ENCODE measurements at places on chromosomes 12 and 14. TPM values are rescaled to one million over a fixed set of nuclear protein-coding genes. Genes with fewer than 3 reads are reported as not detected.

Gene RNASE7
- not detected for polyA plus RNA-seq

Gene OR6C2
- not detected for polyA plus RNA-seq

Gene M6PR
- 95.5 TPM for polyA plus RNA-seq

Gene KLRB1
- 0.24 TPM for polyA plus RNA-seq

Gene DCN
- 508 TPM for polyA plus RNA-seq

Gene P2RX7
- 10.5 TPM for polyA plus RNA-seq

Gene METTL3
- polyA plus RNA-seq: 34.4 TPM

Gene KRT2
- not detected for polyA plus RNA-seq

Gene PLEKHH1
- polyA plus RNA-seq: 50.4 TPM

Gene METTL17
- polyA plus RNA-seq: 176 TPM

Gene ERO1A
- 11.7 TPM for polyA plus RNA-seq

Gene EMP1
- 61.4 TPM for polyA plus RNA-seq

Gene C12orf42
- 0.07 TPM for polyA plus RNA-seq

Gene DPY19L2
- polyA plus RNA-seq: 31.7 TPM

Gene PPP1R1A
- 0.75 TPM for polyA plus RNA-seq

Gene SRGAP1
- 2.4 TPM for polyA plus RNA-seq

Gene AJUBA
- 1.4 TPM for polyA plus RNA-seq

Gene TPH2
- polyA plus RNA-seq: not detected

Gene SLC7A8
- polyA plus RNA-seq: 18.2 TPM

Gene PYGL
- 33.1 TPM for polyA plus RNA-seq

Gene EML5
- polyA plus RNA-seq: 1.8 TPM

Gene CYP46A1
- polyA plus RNA-seq: 5.9 TPM

Gene MORN3
- polyA plus RNA-seq: 0.24 TPM

Gene NRXN3
- polyA plus RNA-seq: 4.2 TPM

Gene OS9
- 155 TPM for polyA plus RNA-seq

Gene SLIRP
- 208 TPM for polyA plus RNA-seq

Gene MIP
- polyA plus RNA-seq: 0.24 TPM

Gene TCL1B
- 0.13 TPM for polyA plus RNA-seq

Gene NFE2
- polyA plus RNA-seq: 0.80 TPM

Gene SLC25A47
- polyA plus RNA-seq: not detected

Gene DDX23
- polyA plus RNA-seq: 67.7 TPM

Gene CHST11
- polyA plus RNA-seq: 7.6 TPM

Gene CRACR2A
- polyA plus RNA-seq: 0.90 TPM

Gene PTPRR
- polyA plus RNA-seq: 0.56 TPM

Gene SDSL
- 40.3 TPM for polyA plus RNA-seq

Gene CFAP54
- 0.08 TPM for polyA plus RNA-seq

Gene OR6C65
- not detected for polyA plus RNA-seq

Gene B3GNT4
- polyA plus RNA-seq: 0.74 TPM

Gene KLHDC1
- 3.2 TPM for polyA plus RNA-seq

Gene SPRING1
- 9.7 TPM for polyA plus RNA-seq

Gene RARG
- polyA plus RNA-seq: 9.2 TPM

Gene STAT2
- 45.3 TPM for polyA plus RNA-seq

Gene REM2
- 0.09 TPM for polyA plus RNA-seq

Gene OTX2
- polyA plus RNA-seq: not detected

All from adrenal gland (tissue), 19 donors.